Epithelial cell of prostate (primary cell): ENCODE measurements at places on chromosomes 3 and 15.

DNA sequence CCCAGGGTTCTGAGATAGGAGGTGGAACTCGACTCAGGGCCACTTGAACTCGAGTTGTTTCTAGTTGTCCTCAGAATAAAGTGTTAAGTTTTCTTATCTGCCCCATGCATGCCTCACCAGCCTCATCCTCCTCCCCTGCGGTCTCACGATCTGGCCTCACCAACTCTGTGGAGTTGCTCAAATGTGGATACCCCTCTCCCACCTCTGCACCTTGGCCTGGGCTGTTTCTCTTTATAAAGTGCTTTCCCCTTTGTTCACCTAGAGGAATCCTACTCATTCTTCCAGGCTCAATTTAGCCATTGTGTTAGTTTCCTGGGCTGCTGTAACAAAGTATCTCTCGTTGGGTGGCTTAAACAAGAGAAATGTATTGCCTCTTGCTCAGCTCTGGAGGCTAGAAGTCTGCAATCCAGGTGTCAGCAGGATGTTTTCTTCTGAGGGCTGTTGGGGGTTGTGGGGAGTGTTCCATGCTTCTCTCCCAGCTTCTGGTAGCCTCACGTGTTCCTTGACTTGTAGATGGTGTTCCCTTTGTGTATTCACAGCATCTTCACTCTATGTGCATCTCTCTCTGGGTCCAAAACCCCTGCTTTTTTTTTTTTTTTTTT is 100.7 kb downstream of the MEX3B start:
- DNase-seq = no peak

- no peak for DNase-seq
These were observed 39.6 kb upstream of the ITGA11 start for GRCh38 chr15:68471541-68471940.

DNA sequence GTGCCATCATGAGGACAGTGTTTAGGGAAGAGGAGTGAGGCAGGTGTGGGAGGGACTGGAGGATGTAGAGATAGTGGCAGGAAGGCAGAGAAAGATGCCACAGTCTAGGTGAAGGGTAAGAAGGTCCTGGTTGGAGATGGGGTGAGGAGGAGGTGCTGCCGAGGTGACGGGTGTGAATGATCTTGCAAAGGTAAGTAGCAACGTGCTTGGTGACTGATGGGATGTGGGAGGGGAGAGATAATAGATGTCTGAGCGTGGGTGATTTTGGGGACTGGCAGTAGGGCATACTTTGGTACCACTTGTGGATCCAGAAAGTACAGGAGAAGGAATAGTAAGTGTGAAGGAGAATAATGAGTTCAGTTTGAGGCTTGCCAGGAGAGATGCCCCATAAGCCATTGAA is 27.2 kb downstream of the EPHB3 start:
- no peak for DNase-seq

GRCh38 chr15:38886315-38887163 is 321.9 kb upstream of the RASGRP1 start:
- DNase-seq = no peak

DNA sequence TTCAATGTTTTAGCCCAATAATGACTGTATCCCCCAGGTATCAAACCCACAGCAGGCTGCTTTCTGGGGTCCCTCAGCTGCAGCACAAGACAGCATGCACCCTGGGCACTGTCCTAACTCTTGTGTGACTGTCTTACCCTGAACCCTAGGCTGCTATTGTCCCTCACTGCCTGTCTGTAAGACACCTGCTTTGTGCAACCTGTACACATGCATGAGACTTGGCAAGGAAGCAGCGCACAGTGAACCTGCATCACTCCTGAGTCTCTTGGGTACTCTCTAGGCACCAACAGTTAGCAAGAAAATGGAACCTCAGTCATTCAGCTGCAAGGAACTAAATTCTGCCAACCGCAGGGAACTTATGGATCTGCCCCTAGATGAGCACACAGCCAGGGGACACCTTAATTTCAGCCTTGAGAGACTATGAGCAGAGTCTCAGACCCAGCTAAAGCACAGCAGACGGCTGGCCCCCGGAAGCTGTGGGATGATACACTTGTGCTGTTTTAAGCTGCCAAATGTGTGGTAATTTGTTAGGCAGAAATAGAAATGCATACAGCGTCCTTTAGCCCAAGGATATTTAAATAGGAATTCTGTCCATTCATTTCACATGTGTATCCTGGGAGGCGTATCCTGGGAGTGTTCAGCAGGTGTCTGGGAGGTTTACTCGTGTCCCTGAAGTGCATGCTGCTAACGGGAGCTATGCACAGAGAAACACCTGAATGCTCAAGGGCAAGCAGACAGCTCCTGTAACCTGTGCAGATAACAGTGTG is 223.8 kb downstream of the KLF13 start:
- DNase-seq = no peak

GRCh38 chr15:63238171-63238570 is 39.2 kb upstream of the APH1B start:
- DNase-seq = no peak

DNA sequence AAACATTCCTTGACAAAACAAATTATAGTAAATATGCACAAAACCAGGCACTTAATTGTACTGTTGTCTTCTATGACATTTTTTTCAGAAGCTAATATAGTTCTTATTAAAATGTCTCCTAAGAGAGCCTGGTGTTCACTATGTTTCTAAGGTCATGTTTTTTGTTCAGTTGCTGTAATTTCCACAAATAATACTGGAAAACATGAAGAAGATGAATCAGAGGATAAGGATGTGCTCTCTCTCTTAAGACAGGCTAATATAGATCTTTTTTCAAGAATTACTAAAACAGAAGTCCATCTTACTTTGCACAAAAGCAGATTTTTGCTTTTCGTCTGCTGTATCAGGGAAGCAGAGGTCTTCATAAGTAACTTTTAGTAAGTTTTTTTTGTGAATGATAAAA is 823.0 kb upstream of the NECTIN3 start:
- no peak for DNase-seq

- no peak for DNase-seq
These were observed 233.3 kb downstream of the TIGIT start for GRCh38 chr3:114527036-114527644.

GRCh38 chr15:58269455-58270414 is 131.6 kb downstream of the AQP9 start:
- DNase-seq = no peak

GRCh38 chr3:177828208-177828565 is 630.9 kb upstream of the TBL1XR1 start:
- DNase-seq = no peak

DNA sequence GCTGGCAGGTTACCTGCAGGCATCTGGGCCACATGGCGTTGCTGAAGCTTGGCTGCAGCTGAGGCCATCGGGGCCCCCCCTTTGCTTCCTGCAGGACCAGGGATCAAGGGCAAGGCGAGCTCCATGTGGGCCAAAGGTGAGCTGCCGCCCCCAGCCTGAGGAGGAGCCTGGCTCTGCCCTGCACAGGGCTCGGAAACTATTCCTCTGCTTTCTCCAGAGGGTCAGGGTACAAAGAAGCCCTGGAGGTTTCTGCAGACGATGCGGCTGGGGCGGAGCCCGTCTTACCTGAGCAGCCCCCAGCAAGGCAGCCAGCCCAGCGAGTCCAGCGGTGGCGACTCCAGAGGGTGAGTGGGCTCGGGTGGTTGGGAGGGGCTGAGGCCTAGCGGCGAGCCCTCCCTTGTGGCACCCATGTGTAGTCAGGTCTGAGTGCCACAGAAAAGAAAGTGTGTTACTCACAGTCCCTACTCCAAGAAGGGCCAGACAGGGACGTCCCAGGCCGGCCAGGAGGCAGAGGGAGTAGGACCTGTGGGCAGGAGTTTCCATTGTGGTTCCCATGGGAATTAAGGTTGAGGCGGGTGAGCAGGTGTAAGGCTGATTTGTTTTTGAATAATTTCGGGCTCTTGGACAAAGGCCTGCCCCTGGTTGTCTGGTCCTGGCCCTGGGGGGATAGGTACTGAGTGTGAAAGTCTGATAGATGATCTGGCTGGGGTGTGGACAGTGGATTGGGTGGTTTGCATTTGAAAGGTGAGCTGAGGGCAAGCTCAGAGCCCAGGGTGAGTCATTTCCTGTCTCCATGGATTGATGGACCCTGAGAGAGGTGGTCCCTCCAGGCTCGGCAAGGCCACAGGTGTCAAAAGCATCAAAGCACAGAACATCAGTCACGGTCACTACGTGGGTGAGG is 25.4 kb downstream of the CFAP100 start:
- DNase-seq = no peak

DNA sequence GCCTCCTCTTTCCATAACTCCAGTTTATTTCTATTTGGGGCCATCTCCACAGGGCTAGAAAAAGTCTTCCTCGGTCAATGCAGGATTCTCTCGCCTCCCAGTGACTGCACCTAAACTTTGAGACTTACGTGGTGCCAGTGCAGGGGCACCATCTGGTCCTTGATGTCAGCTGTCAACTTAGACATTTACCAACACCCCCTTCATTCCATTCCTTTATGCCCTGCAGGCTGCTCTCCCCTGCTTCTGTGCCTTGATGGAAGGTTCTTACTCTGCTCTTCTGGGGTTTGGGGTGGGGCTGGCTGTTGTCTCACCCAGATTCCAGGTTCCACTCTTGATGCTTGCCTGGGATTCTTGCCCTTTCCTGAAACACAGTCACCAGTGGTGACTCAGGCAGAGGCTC is 101.8 kb downstream of the ST8SIA2 start:
- no peak for DNase-seq

DNA sequence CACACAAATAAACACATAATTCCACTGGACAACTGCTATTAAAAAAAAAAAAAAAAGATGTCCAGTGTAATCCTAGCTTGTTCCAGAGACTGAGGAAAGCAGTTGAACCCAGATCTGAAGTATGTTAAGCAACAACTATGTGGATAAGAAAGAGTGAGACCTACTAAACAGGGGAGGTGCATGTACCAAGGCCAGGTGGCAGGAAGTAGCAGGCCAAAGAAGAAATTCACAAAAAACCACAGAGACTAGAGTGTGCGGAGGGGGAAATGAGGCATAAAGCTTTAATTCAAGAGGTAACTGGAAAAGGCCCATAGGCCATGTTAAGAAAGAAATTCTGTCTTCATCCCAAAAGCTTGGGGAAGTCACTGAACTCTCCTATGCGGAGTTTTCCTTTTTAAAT is 490.0 kb downstream of the NAALADL2 start:
- DNase-seq = no peak

DNA sequence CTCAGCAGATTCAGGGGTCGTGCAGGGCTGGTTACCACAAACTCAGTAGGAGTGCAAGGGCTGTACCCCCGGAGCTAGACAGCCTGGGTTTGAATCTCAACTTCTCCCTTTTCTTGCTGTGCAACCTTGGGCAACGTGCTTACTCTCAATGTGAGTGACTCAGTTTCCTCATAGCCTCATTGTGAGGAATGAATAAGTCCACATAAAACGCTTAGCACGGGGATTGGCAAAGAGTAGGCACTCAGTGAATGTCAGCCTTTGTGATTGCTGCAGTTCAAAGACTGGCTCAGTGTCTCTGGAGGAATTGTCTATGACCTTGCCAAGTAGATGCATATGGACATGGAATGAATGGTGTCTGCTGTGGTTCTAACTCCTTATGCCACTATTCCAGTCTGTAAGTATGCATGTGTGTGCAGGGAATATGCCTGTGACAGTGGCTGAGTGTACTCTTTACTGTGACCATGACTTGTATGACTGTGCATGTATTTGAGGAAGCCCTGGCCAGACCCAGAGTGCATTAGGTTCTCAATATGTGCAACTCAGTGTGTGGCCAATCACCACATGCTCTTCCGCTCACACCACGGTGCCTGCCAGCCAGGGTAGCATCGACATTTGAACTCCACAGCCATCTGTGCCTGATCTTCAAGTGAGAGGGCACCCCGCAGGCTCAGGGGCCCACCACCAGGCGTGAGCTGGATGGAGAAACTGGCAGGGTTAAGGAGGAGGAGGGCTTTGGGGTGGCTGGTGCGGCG is 900 bp upstream of the HYAL3 start:
- peak; percentile 89 for DNase-seq

GRCh38 chr3:2390926-2391532 is 292.4 kb downstream of the CNTN4 start:
- no peak for DNase-seq

DNA sequence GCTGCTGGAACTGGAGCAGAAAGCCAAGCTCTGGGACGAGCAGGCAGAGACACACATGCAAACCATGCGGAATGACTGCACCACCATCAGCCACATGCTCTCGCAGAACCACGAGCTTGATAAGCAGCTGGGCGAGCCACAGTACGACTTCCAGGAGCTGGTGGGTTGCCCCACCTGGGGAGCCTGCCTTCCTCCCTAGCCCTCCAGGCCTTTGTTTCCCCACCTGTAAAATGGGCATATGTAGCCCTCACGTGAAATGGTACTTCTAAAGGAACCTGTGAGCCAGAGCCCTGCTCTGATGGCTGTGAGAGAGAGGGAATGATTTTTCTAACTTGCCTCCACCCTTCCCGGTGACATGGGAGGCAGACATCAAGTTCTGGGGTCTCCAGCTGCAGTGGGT is 44.6 kb upstream of the GOLGA6B start:
- DNase-seq = no peak

GRCh38 chr15:100438570-100438969 is 90.2 kb downstream of the CERS3 start:
- DNase-seq = peak; percentile 67

DNA sequence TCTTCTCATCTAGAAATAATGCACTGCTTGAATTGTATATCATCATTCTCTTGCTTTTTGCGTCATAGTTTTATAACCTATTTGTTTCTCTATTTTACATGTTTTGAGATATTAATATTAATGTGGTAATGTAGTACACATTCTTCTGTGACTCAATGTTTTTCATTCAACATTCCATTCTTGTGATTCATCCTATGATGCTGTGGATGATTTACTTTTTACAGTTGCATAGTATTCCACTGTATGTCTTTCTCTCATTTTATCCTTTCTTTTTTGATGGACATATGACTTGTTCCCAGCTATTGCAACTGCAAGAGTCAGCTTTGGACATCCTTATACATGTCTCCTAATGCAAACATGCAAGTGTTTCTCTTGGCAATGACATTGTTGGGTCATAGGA is 20.6 kb upstream of the VEPH1 start:
- DNase-seq = no peak

DNA sequence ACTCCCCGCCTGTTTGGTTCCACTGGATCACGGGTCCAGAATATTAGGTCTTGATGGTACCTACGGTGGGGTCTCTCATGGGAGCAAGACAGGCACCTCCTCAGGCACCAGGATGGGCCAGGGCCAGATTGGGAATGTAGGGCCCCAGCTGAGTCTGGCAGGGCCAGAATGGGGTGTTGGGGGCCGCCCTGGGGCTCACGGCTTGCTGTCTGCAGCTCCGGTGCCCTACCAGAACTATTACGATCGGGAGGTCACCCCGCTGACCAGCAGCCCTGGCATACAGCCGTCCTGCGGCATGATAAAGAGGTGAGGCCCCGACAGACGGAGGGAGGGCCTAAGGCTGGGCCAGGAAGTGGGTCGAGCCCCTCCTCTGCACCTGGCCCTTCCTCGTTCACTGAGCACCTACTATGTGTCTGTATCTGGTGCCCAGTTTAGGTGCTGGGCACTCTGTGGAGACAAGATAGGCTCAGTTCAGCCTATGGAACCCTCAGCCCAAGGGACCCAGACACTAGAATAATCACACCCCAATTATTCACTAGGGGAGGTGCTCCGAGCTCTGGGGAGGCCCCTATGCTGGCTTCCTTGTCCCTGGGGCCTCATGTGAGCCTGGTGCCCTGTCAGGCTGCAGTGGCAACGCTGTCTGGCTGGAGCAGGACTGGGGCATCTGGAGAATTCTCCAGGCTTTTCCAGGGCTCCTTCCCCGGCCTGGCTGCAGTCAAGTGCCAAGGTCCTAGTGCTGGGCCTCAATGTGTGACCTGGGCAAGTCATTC is 37.9 kb downstream of the PSTPIP1 start:
- DNase-seq = no peak
